ENCODE measurements at places on chromosomes 5 and 9.

DNA sequence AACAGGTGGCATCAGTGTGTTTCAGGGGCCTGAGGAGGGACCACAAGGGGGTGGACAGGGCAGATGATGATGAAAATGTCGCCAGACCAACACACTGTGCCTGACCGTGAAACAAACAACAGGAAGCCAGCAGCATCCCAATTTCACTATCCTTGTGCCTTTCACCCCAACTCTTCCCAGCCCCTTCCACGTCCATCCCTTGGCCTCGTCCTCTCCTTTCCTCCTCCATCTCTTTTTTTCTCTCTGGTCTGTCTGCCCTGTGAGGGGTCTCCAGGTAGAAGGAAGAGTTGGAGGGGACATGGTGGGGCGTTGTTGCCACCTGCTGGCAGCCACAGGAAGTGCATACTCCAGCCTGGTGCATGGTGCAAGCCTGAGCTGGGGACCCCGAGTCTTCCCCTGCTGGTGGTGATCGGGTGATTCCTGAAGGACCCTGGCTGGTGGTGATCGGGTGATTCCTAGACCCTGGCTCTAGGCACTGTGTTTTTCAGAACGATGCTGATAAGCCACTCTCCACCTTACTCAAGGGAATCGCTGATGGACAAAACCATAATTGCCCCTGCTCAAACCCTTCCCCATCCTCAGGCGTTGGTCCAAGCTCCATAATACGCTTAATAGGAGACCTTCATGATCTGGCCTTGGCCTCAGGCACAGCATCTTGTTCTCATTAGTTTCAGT is 21.7 kb upstream of the NSD1 start:
- no peak for DNase-seq

GRCh38 chr9:104682642-104683041 is 11.7 kb upstream of the OR13D1 start:
- DNase-seq = no peak

DNA sequence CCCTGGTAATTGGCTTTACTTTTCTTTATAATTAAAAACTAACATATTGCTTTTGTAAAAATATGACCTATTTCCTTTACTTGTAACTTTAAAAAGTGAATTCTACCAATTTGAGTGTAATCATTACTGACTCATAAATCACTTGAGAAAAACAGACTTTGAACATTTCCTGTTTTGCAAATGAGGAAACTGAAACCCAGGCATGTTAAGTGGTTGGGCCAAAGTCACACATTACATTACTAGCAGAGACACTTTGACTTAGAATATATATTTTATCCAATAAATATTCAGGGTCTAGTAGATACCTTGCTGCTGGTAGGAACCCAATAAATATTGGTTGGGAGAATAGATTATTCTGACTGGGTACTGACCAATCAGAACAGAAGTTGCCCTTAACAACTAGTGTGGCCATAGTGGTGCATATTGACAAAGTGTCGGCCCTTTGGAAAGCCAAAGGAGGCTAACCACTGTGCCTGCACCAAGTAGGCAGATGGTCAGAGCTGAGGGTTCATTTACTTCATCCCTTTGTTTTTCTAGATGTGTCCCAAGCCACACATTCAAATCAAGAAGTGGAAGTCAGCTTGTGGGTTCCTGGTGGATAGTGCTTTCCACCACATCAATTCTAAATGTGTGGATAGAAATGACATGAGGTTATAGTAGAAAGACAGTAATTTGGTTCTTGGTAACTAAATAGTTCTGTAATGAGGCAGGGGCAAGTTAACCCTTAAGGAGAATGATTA is 365.1 kb upstream of the RIOK2 start:
- DNase-seq = no peak

GRCh38 chr9:131521203-131521602 is 9.9 kb downstream of the UCK1 start:
- DNase-seq = no peak

- no peak for DNase-seq
Observed at GRCh38 chr5:14816374-14816998, 55.1 kb downstream of the ANKH start.

- DNase-seq = no peak
Observed at GRCh38 chr5:80134876-80135275, 99.7 kb downstream of the THBS4 start.

GRCh38 chr9:133333566-133333965 is 2.4 kb downstream of the SURF6 start:
- DNase-seq = peak; percentile 35

- DNase-seq = peak; percentile 78
Observed at GRCh38 chr9:134835448-134835847, 45.2 kb upstream of the FCN2 start.

GRCh38 chr9:137631345-137632229 is 12.8 kb downstream of the EHMT1 start:
- DNase-seq = no peak

- no peak for DNase-seq
Observed at GRCh38 chr9:8491563-8491962, 692.0 kb upstream of the DMAC1 start.

- no peak for DNase-seq
Observed at GRCh38 chr5:156093024-156093423, 233.9 kb upstream of the SGCD start.

DNA sequence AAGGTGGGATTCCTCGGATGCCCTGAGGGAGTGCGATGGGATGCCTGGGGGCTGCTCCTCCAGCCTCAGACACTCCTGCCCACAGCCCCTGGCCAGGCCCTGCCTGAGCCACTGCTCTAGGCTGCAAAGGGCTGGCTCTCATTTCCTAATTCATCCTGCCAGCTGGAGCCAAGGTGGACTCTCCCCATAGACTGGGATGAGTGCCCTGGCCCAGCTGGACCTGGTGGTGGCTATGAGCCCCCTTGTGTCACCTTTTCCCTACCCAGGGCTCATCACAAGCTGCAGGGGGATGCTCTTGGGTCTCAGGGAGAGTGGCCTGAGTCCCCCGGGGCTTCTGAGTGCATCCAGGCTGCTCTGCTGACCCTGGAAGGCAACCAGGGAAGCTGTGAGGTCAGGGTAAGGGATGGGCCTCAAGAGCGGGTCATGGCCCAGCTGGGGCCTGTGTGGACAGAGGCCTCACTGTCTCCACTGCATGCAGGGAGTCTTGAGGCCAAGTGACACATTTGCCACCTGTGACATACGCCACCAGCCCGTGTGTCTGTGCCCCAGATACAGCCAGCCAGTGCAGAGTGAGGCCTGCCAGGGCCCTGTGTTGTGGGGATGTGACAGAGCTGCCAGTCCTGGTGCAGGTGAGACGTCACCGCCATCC is 102.7 kb upstream of the IER5L start:
- peak; percentile 52 for DNase-seq
